BE2C (cell line): ENCODE measurements at places on chromosomes 3 and 15.

DNA sequence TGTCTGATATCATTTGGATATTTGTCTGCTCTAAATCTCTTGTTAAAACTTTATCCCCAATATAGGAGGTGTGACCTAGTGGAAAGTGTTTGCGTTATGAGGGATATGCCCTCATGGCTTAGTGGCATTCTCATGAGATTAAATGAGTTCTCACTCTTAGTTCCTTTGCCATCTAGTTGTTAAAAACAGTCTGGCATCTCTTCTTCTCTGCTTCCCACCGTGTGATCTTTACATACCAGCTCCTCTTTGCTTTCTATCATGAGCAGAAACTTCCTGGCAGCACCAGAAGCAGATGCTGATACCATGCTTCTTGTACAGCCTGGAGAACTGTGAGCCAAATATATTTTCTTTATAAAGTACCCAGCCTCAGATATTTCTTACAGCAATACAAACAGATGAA lies 33.0 kb downstream of the NLGN1 start:
- no peak for DNase-seq

- no peak for DNase-seq
These were observed 1.1 kb downstream of the CELSR3 start for GRCh38 chr3:48661501-48662144.

GRCh38 chr3:144362126-144362525 lies 390.5 kb downstream of the DIPK2A start:
- no peak for DNase-seq

DNA sequence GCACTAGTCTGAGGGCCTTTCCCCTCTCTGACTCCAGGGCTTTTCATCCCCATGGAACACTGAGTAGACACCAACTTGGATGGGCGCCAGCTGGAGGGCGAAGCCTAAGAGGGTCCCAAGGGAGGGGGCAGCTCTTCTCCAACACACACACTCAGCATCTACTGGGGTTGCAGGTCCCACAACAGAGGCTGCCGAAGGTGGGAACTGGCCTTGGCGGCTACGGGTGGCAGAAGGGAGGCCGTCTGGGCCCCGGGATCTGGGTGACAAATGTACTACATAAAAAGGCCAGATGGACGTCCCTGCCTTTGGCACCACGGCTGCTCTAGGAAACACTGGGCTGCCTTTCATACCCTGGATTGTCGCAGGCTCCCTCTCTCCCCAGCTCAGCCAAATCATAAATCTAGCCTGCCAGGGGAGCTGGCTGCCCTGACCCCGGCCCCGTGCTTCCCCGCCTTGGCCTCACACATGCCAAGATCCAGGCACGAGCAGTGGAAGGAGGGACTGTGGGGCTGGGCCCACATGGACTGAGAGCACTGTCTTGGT lies 31.5 kb downstream of the SEMA5B start:
- peak; percentile 65 for DNase-seq

GRCh38 chr15:57565311-57565710 lies 26.4 kb upstream of the MYZAP start:
- DNase-seq: no peak

GRCh38 chr15:29890336-29891095 lies 68.2 kb upstream of the TJP1 start:
- no peak for DNase-seq

DNA sequence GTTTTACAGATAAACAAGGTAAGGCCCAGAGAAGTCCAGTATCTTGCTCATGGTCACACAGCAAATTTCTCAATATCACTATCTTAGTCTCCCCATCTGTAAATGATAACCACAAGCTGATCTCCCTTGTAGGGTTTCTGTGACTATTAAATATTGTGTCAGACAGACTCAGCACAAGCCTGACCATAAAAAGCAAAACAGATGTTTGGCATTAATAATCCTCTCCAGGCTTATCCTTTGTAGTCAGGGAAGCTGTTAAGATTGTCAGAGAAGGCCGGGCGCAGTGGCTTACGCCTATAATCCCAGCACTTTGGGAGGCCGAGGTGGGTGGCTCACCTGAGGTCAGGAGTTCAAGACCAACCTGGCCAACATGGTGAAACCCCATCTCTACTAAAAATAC lies 173.2 kb upstream of the PRICKLE2 start:
- DNase-seq: no peak

DNA sequence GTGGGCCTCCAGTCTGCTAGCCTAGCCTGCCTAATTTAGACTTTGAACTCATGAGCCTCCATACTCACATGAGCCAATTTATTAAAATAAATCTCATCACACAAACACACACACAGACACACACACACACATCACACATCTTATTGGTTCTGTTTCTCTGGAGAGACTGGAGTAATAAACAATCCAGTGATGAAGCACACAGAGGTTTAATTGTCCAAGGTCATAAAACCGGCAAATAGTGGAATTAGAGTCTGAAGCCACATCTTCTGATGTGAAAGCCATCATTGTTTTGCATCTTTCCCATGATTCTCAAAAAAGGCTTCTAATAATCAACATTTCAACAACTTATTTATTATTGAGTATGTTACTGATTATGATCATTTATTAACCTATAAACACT lies 249.4 kb upstream of the KCNH8 start:
- DNase-seq: no peak

DNA sequence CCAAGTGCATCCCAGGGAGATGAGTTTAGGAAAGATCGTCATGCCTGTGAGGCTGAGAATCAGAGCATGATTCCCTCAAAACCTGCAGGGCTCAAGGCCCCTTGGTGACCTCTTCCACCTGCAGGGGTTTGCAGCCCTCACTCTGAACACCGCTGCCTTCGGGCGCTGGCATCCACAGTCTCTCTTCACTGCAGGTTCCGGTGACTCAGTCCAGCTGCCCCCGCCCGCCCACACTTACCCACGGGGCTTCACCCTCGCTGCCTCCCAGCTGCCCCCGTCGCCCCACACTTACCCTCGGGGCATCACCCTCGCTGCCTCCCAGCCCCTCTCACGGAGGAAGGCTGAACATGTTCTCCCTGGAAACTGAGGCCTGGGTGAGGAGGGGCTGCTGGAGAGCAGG lies 277.1 kb downstream of the XXYLT1 start:
- no peak for DNase-seq

GRCh38 chr3:98807561-98807960 lies 44.4 kb downstream of the ST3GAL6 start:
- DNase-seq: no peak

- DNase-seq: no peak
These were observed 61.6 kb downstream of the WWTR1 start for GRCh38 chr3:149596134-149596770.

DNA sequence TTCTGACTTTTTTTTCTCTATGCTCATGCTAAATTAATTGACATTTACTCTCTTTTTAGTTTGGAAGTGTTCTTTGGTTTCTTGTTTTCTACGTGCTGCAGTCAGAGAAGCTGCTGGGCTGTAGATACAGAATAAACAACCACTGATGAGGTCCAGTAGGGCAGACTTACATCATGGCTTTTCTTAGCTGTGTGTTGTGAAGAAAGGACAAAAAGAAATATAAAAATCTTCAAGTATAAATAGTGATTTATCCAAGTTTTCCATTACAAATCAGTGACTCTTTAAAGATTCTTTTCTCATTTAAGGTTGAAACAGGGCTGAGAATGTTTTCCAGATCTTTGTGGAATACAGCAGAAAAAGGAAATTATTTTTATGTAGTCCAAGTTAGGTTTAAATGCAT lies 122.2 kb downstream of the CMSS1 start:
- no peak for DNase-seq

GRCh38 chr3:129181819-129182218 lies 1.9 kb downstream of the CNBP start:
- no peak for DNase-seq

DNA sequence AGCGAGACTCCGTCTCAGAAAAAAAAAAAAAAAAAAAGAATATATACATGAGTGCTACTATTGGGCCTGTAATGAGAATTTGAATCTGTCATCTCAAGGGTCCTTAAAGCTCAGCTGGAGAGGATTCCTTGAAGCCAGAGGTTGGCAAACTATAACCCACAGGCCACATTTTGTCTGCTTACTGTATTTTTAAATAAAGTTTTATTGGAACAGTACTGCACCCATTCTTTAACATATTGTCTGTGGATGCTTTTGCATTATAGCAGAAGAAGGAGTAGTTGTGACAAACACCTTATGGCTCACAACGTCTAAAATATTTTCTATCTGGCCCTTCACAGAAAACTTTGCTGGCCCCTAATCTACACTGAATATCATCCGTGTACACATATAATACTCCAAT lies 60.7 kb downstream of the SGO1 start:
- no peak for DNase-seq

DNA sequence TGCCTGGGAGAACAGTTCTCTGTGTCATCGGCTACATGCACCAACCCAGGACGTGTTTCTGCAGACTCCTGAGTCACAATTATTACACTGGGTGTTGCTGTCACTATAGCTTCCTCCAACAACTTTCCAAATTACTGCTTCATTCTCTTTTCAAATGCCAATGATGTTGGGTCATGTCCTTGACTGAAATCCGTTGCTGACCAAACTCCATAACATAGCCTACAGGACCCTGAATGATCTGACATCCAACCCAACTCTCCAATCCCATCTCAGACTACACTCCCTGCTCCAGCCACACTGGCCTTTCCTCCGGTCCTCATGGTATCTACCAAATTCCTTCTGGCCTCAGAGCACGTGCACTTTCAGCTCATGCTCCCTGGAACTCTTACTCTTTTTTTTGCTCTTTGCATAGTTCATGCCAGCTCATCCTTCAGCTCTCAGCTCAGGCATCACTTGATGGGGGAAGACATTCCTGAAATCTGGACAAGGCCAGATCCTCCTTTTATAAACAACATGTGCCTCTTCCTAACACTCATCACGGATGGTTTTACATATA lies 108.8 kb upstream of the PTPRG start:
- no peak for DNase-seq

- no peak for DNase-seq
These were observed 37.8 kb downstream of the LMCD1 start for GRCh38 chr3:8539419-8539818.

- DNase-seq: no peak
These were observed 115.6 kb downstream of the NLGN1 start for GRCh38 chr3:173513123-173513522.

DNA sequence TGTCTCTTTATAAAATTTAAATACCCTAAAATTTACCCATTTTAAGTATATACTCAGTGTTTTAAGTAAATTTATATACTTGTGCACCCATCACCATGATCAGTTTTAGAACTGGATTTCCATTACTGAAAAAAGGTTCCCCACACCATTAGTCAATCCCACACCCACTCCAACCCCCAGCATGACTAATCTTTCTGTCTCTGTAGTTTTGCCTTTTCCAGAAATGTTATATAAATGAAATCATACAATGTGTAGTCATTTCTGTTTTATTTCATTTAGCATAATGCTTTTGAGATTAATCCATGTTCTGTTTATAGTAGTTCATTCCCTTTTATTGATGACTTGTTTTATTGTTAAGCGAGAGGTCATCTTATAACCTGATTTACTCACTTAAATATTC lies 66.1 kb upstream of the LIMD1 start:
- no peak for DNase-seq

- DNase-seq: no peak
These were observed 93.2 kb downstream of the PLCH1 start for GRCh38 chr3:155651489-155652218.

DNA sequence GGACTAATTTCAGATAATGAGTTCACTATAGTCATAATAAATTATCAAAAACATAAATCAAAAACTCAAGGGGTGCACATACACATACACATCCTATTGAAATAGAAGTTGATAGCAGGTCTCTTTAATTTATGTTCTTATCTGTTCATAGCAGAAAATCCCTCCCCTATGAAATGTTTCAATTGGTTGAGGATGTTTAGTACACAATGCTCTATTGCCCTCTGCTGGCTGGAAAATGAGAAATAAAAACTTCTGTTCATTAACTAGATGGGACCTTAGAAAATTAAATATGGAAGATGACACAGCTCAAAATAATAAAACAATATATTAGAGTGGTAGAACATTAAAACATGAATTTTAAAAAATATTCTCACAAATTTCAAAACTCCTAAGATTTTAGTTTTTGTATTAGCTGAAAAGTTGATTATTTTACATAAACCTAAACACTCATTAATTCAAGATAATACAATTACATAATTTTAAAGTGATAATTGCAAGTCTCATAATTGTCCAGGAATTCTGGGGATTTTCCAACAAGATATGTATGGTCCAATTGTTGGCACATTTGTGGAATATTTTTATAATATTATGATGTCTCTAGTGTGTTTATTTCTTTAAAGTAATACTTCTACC lies 735.0 kb downstream of the ROBO1 start:
- DNase-seq: peak; percentile 33

GRCh38 chr3:94294806-94295205 lies 231.9 kb downstream of the NSUN3 start:
- no peak for DNase-seq

DNA sequence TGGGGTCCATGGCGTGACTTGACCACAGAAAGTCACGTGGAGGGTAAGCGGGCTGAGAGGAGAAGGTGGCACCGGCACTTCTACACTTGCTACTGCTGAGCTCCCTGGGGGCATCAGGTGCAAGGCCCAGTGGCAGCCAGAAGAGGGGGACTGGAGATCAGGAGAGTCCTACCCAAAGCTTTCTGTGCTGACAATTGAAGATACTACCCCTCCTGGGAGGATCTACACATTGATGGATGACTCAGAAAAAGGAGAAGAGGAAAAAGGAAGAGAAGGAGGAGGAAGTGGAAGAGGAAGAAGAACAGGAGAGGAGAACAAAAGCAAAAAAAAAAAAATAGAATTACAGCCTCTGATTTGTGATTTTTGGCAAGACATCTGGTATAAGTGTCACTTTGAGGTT lies 41.2 kb downstream of the MYO5C start:
- DNase-seq: peak; percentile 23

DNA sequence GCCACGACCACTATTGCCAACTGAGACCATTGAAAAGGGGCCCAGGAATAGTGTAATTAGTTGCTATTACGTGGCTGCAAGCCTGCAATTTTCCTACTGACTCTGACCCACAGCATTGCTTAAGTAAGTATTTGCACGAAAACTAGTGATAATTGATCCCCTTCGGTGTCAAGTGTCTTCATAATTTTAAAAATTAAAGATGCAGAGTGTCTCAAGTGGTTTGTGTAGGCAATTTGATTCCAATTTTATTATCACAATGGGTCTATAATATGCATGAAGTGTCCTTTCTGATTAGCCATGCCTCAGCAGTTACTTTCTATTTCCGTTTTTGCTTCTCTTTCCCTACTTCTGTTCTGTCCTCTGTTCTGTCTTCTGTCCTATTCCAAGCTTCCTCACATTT lies 259.2 kb downstream of the C3orf38 start:
- no peak for DNase-seq

DNA sequence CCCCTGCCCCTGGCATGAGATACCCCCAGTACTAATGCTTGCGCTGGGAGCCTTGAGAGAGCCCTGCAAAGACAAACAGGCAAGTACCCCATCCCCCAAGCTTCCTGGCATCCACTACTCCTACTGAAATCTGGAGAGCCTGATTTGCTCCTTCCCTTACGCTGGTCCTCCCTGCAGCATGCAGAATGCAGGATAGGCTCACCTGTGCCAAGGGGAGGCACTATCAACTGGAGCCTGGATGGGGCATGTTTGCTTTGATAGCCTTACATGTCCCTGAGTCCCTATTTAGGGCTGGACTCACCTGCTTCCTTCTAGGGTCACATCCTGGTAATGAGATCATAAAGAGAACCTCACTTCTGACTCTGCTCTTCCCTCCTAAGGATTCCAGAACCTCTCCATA lies 42.9 kb downstream of the RAB11A start:
- no peak for DNase-seq

GRCh38 chr3:168476360-168476980 lies 380.7 kb upstream of the GOLIM4 start:
- DNase-seq: no peak
